ENCODE measurements at places on chromosomes 7 and 10.
A peak's percentile ranks its signal among the peaks of the same experiment; 100 is the strongest.

- DNase-seq: peak; percentile 83
Measured at GRCh38 chr10:73647211-73647874, 6.1 kb upstream of the MYOZ1 start.

DNA sequence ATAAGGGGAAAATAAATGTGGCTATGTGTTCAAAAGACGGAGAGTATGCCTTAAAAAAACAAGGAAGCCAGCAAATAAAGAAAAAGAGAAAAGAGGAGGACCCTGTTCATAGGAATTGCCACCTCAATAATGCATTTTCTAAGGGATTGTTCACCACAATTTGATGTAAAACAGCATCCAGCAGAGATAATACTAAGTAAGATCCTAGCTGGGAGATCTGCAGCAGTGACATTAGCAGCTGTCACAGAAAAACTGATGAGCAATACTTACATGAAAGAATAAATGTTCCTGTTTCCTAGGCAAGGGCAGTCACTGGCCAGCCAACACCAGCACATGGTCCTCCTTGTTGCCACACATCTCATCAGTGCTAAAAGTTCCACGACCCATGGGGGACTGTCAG, 391.5 kb downstream of the SORCS1 start:
- DNase-seq: no peak

- DNase-seq: no peak
Measured at GRCh38 chr10:97336006-97336405, 1.5 kb upstream of the FRAT2 start.

DNA sequence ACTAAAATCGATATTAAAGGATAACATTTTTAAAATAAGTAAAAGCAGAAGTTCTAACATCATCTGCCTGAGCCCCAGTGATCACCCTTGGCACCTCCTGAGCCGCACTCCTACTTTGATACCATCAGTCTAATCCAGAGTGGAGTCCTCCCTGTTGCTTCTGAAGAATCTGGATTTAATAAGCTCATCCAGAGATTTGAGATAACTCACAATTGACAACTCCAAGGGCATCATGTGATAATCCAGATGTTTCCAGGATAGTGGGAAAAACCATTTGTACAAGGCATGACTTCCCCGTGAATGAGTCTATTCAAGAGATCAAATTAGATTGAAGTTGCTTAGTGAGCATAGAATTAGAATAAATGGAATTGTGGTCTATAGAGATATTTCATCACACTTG, 475.8 kb upstream of the C7orf33 start:
- no peak for DNase-seq

DNA sequence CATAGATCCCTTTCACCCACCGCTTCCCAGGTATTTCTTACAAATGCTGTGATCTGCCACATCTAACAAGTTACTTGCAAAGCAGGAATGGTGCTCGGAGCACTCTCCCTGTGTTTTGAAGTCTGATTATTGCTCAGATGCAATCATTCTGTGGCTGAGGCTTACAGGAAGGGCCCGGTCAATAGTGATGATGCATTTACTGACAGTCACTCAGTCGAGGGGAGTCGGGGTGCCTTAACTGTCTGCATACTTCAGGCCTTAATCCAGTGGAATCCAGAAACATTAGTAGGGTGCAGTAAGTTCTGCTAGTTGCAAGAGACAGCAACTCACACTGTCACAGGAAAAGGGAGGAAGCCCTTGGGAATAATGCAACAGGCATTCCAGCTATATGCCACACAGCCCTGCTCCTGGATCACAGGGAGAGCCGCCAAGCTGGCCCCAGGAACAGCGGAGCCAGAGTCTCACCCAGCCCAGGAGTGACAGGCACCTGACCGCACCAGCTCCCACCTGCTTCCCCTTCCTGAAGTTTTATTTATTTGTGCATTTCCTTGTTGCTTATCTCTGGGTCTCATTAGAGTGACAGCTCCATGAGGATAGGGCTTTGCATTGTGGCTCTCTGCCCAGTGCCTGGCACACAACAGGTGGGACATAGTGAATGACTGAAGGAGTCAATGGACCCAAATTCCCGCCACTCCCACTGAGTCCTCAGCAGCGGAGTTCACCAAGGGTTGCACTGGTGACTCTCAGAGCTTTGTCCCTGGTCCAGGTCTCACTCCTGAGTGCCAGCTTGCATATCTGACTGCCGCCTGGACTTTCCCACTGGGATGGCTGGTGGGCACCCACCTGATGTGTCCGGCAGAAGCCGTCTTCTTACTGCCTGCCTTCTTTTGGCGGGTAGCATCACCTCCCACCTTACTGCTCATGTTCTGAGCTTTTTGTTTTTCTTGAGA, 212.5 kb upstream of the SH2B2 start:
- DNase-seq: no peak

DNA sequence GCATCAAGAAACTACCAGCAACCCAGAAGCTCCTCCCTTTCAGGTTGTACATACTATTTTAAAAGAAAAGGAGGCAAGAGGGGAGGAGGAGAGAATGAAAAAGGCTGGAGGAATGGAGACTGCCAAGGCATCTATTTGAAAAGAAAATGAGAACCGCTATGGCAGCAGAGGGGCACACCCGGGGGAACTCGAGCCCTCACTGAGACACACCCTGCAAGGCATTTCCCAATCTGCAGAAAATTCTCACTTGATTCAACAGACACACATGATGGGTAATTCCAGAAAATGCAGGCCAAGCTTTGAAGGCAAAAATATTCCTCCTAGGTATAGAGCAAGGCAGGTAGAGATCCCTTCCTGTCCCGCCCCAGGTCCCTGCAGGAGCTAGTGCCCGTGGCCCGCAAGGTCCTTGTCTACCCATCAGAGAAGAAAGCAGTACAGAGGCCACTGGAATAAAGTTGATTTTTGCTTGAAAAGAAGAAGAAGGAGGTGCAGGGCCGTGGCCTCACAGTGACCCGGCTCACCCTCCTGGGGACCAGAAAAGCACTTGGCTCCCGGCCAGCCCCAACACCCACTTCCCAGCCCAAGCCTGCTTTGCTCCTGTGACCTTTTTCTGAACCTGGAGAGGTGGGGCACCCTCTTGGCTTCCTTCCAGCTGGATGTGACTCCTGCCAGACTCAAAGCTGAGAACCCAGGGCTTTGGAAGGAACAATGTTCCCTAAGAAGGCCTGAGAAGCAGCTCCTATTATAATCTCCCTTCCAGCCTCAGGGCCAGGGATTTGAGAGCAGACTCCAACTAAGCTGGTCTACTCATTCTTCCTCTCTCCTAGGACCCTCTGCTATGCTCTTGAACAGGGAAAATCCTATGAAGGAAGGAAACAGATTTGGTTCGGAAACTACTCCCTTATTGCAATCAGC, 6.2 kb upstream of the PIK3CG start:
- DNase-seq: peak; percentile 45

GRCh38 chr7:155981703-155982102, 169.4 kb upstream of the SHH start:
- no peak for DNase-seq

GRCh38 chr7:123537026-123537642, 2.7 kb upstream of the IQUB start:
- DNase-seq: no peak

DNA sequence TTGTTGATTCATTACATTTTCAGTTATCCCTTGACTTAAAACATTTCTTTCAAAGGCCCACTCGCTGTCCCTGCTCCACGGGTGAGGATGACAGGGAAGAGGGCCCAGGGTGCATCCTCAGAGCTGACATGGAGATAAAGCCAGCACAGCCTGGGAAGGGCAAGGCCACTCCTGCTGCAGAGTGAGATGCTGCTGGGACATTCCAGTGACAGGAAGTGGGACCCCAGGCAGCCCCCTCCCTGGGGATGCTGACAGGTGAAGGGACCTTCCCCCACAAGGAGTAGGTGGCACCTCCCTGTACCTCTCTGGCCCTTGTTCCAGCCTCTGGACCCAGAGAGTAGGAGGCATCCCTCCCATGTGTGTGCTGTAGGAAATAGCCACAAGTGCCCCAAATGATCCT, 97.8 kb upstream of the DDC start:
- DNase-seq: no peak

GRCh38 chr7:105978035-105978434, 15.0 kb downstream of the CDHR3 start:
- no peak for DNase-seq

DNA sequence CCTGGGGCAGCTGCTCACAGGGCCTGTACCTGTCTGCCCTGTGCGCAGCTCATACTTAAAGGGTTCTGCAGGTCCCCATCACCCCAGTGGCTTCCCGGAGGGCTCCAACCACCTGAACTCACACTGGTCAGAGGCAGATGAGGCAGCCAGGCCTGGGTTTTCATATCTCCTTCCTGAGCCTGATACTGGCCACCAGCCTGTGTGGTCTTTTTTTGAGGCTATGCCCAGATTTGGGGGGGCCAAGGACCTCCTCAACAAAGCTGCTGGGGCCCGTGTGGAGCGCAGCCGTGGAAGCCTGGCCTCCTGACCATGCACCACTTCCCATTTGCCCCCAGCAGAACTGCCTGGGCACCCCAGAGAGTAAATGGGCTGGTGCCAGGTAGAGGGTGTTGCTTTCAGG, 25.7 kb downstream of the PNLIPRP2 start:
- DNase-seq: no peak

- DNase-seq: no peak
Measured at GRCh38 chr10:37442882-37443281, 317.5 kb downstream of the ANKRD30A start.

DNA sequence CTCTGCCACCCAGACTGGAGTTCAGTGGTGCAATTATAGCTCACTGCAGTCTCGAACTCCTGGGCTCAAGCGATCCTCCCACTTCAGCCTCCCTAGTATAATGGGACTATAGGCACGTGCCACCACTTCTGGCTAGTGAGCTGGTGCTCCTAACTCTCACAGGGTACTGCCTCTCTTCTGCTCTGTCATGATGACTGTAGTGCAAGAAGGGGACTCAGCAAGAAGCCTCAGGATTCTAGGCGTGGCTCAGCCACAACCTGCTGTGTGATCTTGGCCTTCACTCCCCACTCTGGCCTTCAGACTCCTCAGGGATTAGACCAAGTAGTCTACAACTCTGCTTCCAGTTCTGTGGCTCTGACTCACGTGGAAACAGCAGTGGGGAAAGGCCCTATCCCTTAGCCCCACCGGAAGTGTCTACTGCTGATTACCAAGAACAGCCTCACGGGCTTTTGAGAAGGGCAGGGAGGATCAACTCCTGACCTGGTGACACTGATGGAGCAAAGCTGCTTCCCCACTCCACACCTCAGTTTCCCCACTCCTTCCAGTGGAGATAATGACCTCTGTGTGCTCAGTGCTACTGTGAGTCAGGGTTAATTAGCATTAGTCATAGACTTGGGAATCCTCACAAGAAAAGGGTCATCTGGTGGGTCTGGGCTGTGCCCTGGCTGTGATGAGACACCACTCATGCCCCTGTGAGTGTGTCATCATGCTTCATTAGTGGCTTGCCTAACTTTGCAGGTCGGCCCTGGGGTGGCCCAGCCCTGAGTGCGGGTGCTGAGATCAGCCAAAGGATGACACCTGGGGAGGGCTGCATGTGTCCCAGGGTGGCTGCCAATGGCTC, 41.1 kb downstream of the ZC3HC1 start:
- DNase-seq: no peak

GRCh38 chr10:15146366-15146765, 22.1 kb downstream of the NMT2 start:
- no peak for DNase-seq

Data from right hindlimb (tissue), 1 donor.